ENCODE measurements at places on chromosomes 7 and 10.

DNA sequence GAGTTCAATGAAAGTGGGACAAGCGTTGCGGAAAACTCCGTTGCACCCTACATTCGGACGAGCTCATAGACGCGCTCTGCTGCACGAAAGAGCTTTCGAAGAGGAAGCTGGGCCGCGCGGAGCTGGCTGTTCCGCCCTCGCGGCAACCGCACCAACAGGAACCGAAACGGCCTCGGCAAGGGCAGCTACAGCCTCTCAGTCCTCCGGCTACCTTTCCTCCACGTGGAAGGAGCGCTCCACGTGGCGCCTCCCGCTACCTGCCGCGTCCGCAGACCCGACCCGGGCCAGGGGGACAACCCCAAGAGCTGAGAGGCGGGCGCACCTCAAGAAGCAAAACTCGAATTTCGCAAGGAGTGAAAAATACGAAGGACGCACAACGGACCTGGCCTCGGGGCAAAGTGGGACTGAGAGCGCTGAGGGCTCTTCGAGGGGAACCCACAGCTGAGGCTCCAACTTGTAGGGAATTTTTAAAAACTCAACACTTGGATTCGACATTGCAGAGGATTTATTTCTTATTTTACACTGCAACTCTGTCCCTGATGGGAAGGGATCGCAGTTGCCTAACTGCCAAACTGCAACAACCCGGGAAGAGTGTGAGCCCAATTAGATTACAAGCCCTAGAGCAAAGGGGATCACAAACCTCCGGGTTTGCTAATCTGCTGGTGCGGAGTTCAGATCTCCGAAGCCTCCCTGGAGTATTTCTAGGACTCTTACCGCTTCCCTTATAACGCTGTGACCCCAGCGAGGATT, 1.4 kb downstream of the HPSE2 start:
- peak; percentile 71 for DNase-seq

DNA sequence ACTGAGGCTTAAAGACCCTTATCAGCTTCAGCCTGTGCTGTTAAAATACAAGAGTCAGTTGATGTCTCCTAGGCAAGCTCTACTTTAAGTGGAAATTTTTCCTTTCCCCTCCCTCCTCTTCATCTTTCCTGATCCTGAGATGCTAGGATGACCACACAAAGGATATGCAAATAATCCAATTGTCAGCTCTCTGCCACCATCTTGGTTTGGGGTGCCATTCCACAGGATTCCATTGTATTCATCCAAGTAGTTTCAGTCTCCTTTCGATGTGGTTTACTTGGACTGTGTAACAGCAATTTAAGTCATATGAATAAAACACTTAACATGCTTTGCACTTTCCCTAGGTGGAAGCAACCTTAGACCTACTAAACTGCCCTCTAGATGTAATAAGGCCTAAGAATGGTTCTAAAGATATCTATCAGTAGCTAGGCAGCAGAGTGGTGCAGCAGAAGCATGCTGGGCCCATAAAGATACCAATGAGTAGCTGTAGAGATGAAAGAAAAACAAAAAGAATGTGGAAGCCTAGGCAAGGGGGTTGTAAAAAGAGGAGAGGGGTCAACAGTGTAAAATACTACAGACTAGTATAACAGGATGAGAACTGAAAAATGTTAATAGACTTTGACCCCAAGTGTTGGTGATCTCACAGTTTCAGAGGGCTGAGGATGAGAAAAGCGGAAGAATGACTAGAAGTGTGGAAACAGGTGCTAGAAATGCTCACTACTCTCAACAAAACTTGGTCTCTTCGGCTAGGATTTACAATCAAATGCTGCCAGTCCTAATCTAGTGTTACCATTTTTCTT, 2.4 kb upstream of the CFAP69 start:
- DNase-seq: no peak

DNA sequence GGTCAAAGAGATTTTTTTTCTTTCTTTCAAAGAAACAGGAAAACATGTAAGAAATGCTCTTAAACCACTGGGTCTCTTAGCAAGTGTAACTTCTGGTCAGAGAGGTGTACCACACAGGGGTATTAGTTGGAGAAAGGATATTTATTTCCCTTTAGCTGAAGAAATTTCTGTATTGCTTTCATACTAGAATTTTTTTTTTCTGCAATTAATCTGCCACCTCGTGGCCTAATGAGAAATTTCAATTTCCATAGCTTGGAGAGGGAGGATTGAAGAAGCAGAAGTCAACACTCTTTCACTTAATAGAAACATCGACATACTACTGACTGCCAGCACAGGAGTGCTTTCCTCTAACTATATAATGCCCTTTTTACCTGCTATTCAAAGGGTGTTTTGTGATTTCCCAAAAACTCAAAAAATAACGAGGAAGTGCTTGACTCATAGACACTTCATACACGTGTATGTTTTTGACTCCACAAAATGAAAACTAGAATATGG, 177.6 kb upstream of the NAMPT start:
- DNase-seq: peak; percentile 52

- no peak for DNase-seq
These were observed 11.7 kb downstream of the CPEB3 start for GRCh38 chr10:92278996-92279696.

- no peak for DNase-seq
These were observed 308.2 kb downstream of the LRMDA start for GRCh38 chr10:75739414-75740143.

- DNase-seq: no peak
These were observed 14.9 kb downstream of the CHST3 start for GRCh38 chr10:71978988-71979691.

GRCh38 chr7:15280078-15280733, 281.6 kb downstream of the AGMO start:
- no peak for DNase-seq

DNA sequence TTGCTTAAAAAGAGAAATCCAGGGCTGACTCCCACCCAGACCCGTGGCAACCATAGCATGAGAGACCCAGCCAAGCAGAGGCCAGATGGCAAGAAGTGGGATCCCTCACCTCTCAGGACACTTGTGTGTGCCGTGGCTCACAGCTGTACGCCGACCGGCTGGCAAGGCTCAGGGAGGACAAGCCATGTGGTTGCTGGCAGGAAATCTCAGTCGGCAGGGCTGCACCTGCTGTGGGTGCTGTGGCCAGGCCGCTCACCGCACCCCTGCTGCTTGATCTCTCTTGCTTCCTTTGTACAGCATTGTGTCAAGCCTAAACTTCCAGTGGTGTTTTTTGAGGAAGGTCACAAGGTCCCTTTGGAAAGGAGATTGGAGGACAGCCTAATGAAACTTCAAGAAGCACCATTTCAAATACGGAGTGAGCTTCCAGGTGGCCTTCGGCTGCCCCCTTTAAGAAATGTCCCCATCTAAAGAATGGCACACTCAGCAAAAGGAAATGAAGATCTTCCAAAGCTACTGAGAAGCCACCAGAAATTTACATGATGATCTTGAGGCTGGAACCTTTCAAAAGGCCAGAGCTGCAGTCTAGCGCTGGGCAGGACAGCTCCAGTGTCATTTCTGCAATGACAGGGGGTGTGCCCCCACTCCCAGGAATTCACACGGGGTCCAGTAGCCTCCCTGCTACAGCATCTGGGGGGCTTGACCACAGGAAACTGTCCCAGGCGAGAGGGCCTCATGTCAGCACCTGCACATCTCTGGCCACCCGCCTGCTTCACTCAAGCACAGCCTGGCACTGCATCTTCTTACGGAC, 409.0 kb upstream of the MGMT start:
- DNase-seq: peak; percentile 58

- no peak for DNase-seq
These were observed 86.3 kb upstream of the STEAP1B start for GRCh38 chr7:22586101-22586785.

GRCh38 chr7:110779339-110779738, 311.6 kb upstream of the LRRN3 start:
- DNase-seq: peak; percentile 10

GRCh38 chr10:43225004-43225786, 41.7 kb downstream of the RASGEF1A start:
- no peak for DNase-seq

DNA sequence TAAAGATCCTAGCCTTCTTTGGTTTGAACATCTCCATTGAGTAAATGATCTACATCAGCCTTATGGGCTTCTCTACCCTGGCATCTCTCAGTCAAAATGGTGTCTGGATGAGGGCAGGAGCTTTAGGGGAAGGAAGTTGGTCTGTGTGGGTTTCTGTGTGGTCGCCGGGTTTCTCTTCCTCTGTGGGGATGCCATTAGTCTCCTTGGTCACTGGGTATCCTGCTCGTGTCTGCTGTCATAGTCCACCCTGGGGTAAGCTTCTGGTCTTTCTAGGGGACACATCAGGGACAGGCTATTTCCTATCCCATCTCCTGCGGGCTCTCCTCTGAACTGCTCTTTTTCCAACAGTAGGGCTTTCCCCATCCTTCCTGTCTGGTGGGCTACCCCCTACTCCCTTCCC, 150.3 kb upstream of the NPY start:
- DNase-seq: no peak

DNA sequence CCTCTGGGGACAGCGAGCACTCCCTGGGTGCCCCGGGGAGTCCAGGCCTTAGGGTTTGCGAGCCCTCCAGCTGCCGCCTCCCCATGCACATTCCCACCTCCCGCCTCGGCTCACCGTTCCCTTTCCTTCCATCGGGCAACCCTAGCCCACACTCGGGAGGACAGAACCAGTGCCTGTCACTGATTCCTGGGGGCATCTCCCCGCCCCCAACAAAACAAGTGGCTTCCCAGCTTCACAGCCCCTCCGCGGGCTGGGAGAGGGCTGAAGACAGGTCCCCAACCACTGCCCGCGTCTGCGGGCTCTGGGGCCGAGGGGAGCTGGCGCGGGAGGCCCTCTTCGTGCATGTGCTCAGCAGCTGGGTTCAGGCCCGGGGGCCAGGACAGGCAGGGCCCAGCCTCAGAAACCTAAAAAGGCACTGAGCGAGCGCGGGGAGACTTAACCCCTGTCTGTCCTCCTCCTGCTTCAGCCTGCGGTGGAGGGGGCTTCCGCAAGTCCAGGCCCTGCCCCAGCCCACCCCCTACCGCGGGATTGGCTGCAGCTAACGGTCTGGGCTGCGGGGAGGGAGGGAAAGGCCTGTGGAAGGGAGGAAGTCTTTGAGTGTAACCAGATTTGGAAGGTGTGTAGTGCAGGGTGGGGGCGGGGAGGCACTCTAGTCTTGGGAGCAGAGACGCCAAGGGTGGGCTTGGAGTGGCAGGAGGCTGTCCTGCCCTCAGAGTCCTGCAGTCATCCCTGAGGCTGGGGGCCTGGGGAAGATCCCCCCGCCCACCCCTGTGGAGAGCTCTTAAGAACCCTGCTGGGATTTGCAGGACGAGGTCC, 1.2 kb downstream of the FLNC start:
- no peak for DNase-seq

GRCh38 chr7:94384315-94384714, 10.4 kb upstream of the COL1A2 start:
- DNase-seq: no peak

- DNase-seq: no peak
These were observed 135.3 kb upstream of the FAM20C start for GRCh38 chr7:57071-57470.
